Stomach (tissue), 19 donors: ENCODE measurements at places on chromosomes 2 and 18. TPM values are rescaled to one million over a fixed set of nuclear protein-coding genes. Genes with fewer than 3 reads are reported as not detected.

DNA sequence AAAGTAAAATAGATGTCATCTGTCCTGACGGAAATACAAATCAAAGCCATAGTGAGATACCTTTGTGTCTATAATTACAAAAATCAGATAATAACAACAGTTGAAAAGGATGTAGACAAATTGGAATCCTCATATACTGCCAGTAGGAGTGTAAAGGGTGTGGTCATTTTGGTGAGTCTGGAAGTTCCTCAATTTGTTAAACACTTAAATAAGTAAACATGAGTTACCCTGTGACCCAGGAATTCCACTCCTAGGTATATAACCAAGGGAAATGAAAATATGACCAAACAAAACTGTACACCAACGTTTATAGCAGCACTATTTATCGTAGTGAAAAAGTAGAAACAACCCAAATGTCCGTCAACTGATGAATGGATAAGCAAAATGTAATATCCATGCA is 24.0 kb downstream of the R3HDM1 start:
- H3K4me3 ChIP-seq, result no peak overlapping the region
- no peaks in the 10 kb centered on the region for H3K27me3 ChIP-seq
- no peak for DNase-seq
- no peaks in the 10 kb centered on the region for H3K4me1 ChIP-seq
- H3K36me3 ChIP-seq, result no peaks in the 10 kb centered on the region
- no peak overlapping the region for H3K27ac ChIP-seq

DNA sequence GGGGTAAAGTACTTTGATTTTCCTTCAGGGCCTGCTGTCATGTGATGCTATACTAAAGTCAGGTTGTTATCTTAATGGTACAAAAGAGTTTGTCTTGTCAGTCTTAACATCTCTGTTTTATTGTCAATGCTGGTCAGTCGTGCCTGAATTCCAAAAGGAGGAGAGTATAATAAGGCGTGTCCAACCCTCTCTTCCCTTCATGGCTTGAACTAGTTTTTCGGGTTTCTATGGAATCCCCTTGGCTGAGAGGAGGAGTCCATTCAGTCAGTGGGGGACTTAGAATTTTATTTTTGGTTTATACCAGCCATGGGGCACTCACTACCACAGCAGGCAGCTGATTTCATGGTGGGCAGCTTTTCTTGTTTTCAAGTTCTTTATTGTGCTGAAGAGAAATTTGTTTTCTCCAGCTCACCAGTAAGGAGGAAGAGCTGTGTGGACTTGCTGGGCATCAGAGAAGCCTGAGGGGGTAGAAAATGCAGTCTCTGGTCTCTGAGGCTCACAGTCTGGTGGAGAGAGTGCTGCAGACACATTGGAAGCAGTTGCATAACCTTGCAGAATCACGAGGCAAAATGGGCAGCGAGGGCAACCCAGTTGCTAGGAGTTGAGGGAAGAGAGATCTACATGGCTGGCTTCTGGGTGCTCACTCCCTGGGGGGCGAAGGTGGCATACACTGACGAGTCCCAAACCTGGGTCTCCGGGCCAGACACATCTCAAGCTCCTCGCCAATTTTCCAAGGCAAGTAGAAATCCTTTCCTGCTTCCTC is 193.1 kb downstream of the ZBTB7C start:
- H3K4me3 ChIP-seq, result no peak overlapping the region
- no peak for DNase-seq
- H3K4me1 ChIP-seq, result no peaks in the 10 kb centered on the region
- H3K27ac ChIP-seq, result no peak overlapping the region

GRCh38 chr2:239800785-239801386 is 224.3 kb downstream of the NDUFA10 start:
- H3K27me3 ChIP-seq, result no peaks in the 10 kb centered on the region
- peak; percentile 17 for DNase-seq
- H3K4me1 ChIP-seq, result no peaks in the 10 kb centered on the region
- no peaks in the 10 kb centered on the region for H3K36me3 ChIP-seq

DNA sequence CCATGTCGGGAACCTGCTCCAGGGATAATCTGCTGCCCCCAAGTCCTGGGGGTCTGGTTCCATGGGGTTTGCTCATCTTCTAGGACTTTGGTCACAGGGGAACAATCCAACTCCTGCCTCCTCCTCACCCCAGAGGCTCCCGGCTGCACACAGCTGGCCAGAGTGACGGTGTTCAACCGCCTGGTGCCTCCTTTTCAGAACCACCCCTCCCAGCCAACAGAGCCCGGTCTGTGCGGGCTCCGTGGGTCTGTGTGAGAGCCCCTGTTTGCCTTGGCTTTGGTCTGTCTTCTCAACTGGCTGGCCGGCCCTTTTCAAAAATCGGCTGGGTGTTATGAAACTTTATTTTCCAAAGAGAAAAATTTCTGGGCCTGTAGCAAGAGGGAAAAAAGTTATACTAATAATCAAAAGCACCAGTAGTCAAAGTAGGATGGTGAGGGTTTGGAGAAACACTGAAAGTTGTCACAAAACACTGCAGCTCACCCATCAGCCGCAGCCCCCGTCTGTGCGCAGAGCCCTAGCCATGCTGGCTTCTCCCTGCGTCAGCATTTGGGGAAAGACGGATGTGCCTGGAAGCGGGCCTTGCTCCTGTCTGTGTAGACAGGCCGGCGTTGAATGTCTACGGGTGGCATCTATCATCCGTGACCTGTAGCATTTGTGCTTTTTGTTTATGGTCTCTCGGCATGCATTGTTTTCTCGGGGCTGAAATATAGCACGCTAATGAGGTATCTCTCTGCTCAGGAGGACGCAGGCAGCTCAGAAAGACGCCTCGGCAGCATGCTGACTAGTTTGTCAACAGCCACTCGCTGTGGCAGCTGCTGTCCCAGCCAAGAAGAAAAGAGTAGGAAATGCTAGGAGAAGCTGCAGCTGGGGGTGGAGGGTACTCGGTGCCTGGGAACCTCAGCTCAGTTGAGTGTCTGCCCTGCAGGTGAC is 138.6 kb downstream of the GLI2 start:
- DNase-seq, result no peak
- H3K27me3 ChIP-seq, result no peaks in the 10 kb centered on the region
- no peaks in the 10 kb centered on the region for H3K4me1 ChIP-seq
- no peak overlapping the region for H3K4me3 ChIP-seq
- H3K36me3 ChIP-seq, result no peaks in the 10 kb centered on the region
- H3K27ac ChIP-seq, result no peak overlapping the region

GRCh38 chr2:136766073-136766404 is 694 bp downstream of the THSD7B start:
- H3K4me3 ChIP-seq, result peak overlapping the region; percentile 45
- no peaks in the 10 kb centered on the region for H3K36me3 ChIP-seq
- peaks cover 19% of the 10 kb centered on the region for H3K4me1 ChIP-seq
- no peak overlapping the region for H3K27ac ChIP-seq
- H3K27me3 ChIP-seq, result peaks cover 23% of the 10 kb centered on the region

GRCh38 chr18:49021076-49021432 is 70.3 kb upstream of the SMAD7 start:
- H3K27ac ChIP-seq, result no peak overlapping the region
- no peaks in the 10 kb centered on the region for H3K4me1 ChIP-seq
- no peak overlapping the region for H3K4me3 ChIP-seq
- H3K36me3 ChIP-seq, result no peaks in the 10 kb centered on the region
- no peaks in the 10 kb centered on the region for H3K27me3 ChIP-seq

GRCh38 chr18:8162802-8163201 is 446.4 kb upstream of the RAB12 start:
- H3K27me3 ChIP-seq, result no peaks in the 10 kb centered on the region
- no peak for DNase-seq
- H3K4me1 ChIP-seq, result no peaks in the 10 kb centered on the region
- no peaks in the 10 kb centered on the region for H3K36me3 ChIP-seq
- H3K27ac ChIP-seq, result no peak overlapping the region
- H3K4me3 ChIP-seq, result no peak overlapping the region

GRCh38 chr2:197168705-197169104 is 141.9 kb downstream of the ANKRD44 start:
- no peaks in the 10 kb centered on the region for H3K36me3 ChIP-seq
- no peaks in the 10 kb centered on the region for H3K27me3 ChIP-seq
- H3K4me1 ChIP-seq, result peaks cover 5% of the 10 kb centered on the region
- H3K27ac ChIP-seq, result no peak overlapping the region
- H3K4me3 ChIP-seq, result no peak overlapping the region

DNA sequence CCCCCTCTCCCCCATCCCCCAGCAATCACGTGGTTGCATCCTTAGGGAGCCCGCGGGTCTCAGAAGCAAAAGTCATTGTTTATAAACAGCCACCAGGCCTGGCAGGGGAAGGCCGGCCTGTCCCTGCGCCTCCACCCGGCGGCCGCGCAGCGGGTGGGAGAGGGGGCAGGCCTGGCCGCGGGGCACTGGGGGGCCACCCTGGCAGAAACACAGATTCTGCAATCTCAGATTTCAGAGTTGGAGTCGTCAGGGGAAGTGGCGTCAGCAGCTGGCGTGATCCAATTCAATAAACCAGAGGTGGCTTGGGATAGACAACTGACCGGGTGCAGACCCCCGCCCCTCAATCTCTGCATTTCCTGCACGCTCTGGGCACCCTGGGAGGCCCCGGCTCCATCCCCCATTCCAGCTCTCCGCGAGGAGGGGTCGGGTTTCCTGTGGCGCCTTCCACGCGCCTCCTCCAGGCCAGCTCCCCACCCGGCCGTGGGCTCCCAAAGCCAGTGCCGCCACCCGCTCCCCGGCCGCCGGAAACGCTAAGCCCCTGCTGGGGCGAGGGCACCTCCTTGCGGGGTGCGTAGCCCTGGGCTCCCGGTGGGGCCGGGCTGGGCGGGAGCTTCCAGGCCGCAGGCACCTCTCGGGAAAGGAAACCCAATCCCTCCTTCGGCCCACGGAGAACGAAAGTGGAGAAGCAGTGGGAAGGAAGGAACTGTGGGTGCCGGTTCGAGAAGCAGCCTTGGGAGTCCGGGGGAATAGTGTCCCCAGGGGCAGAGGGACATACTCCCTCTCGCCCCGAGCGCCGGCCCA is 1.1 kb downstream of the BIN1 start:
- peak overlapping the region; percentile 91 for H3K27ac ChIP-seq
- peak; percentile 80 for DNase-seq
- peak overlapping the region; percentile 74 for H3K4me3 ChIP-seq
- H3K27me3 ChIP-seq, result no peaks in the 10 kb centered on the region

GRCh38 chr2:637804-638203 is 39.4 kb downstream of the TMEM18 start:
- H3K36me3 ChIP-seq, result no peaks in the 10 kb centered on the region
- H3K4me1 ChIP-seq, result peaks cover 9% of the 10 kb centered on the region
- H3K4me3 ChIP-seq, result no peak overlapping the region
- no peak for DNase-seq
- H3K27me3 ChIP-seq, result no peaks in the 10 kb centered on the region

DNA sequence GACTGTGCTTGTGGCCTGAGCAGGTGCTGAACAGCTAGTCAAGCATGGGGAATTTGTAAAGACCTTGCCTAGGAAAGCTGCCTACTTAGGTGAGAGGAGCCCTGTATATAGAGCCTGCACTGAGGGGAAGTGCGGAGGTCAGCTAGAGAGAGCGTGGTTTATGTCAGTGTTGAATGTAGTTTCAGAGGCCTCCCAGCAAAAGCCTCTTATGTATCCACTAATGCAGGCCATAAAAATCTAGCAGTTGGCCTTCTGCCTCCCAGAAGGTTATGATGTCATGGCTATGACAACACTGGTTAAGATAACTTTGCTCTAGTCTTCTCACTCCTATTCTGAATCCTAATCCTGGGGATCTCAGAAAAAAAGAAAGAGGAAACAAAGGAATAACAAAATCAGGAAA is 88.9 kb downstream of the ASXL3 start:
- no peaks in the 10 kb centered on the region for H3K27me3 ChIP-seq
- no peak overlapping the region for H3K4me3 ChIP-seq

- H3K27ac ChIP-seq, result no peak overlapping the region
- H3K36me3 ChIP-seq, result no peaks in the 10 kb centered on the region
- no peak overlapping the region for H3K4me3 ChIP-seq
- H3K27me3 ChIP-seq, result no peaks in the 10 kb centered on the region
- DNase-seq, result no peak
Observed at GRCh38 chr18:52667463-52668065, 327.6 kb downstream of the DCC start.

- no peaks in the 10 kb centered on the region for H3K36me3 ChIP-seq
- DNase-seq, result peak; percentile 27
- no peak overlapping the region for H3K27ac ChIP-seq
- no peaks in the 10 kb centered on the region for H3K27me3 ChIP-seq
- H3K4me3 ChIP-seq, result no peak overlapping the region
- H3K4me1 ChIP-seq, result no peaks in the 10 kb centered on the region
Observed at GRCh38 chr2:65479524-65479923, 47.1 kb upstream of the SPRED2 start.

- H3K27me3 ChIP-seq, result no peaks in the 10 kb centered on the region
- DNase-seq, result no peak
- H3K4me3 ChIP-seq, result no peak overlapping the region
Observed at GRCh38 chr2:41668529-41668928, 379.3 kb upstream of the PKDCC start.

DNA sequence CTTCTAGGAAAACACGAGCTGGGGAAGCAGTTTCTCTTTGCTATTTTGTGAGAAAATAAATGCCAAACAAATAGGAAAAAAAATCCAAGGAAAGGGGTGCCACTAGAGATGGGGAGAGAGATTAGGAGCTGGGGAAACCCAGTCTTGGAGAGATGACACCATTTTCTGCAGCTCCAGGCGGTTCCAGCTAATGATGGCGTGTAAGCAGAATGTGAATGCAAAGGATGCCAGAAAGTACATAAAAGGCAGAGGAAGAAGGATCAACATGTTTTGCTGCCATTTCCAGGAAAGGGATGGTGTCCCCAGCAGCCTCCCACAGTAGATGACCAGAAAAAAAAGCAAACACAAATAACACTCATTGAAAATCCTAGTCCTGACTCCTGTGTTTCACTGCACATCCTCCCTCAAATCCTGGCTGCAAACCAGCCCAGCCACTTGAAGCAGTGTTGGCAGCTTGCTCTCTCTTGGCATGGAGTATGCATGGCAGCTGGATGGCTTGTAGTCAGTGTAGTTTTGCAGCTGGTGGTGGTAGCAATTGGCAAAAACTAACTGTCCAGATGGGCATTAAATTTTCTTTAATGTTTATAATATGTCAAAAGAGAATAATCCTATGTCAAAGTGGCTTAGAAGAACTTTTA is 93.6 kb downstream of the FTCDNL1 start:
- no peak overlapping the region for H3K4me3 ChIP-seq
- H3K4me1 ChIP-seq, result no peaks in the 10 kb centered on the region
- no peaks in the 10 kb centered on the region for H3K27me3 ChIP-seq

GRCh38 chr2:204487447-204488229 is 57.6 kb upstream of the PARD3B start:
- H3K4me1 ChIP-seq, result peaks cover 4% of the 10 kb centered on the region
- no peaks in the 10 kb centered on the region for H3K27me3 ChIP-seq
- no peak for DNase-seq
- no peaks in the 10 kb centered on the region for H3K36me3 ChIP-seq
- no peak overlapping the region for H3K27ac ChIP-seq

DNA sequence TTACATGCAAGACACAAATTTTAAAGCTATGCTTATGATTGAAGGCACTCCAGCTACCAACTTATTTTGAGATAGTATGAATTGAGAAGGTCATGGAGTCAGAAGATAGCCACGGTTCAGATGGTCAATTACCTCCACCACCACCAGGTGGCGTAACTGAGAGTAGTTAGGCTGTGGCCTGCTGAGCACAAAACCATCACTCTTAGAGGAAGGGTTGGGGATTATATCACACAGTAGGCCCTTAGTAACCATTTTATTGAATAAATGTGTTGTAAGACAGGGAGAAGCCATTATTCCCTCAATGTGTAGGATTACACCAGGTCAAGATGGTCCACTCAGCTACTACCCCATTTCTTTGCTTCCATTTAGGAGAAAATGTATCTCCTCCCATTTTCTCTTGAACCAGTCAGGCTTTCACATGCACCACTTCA is 18.8 kb downstream of the KLHL41 start:
- no peaks in the 10 kb centered on the region for H3K4me1 ChIP-seq
- H3K36me3 ChIP-seq, result no peaks in the 10 kb centered on the region
- no peaks in the 10 kb centered on the region for H3K27me3 ChIP-seq
- no peak overlapping the region for H3K27ac ChIP-seq

The NT5C1B gene
- not detected for polyA plus RNA-seq

The RIT2 gene
- not detected for polyA plus RNA-seq

The SKA1 gene
- 2.1 TPM for polyA plus RNA-seq
